ENCODE measurements at places on chromosomes 2 and 18.

DNA sequence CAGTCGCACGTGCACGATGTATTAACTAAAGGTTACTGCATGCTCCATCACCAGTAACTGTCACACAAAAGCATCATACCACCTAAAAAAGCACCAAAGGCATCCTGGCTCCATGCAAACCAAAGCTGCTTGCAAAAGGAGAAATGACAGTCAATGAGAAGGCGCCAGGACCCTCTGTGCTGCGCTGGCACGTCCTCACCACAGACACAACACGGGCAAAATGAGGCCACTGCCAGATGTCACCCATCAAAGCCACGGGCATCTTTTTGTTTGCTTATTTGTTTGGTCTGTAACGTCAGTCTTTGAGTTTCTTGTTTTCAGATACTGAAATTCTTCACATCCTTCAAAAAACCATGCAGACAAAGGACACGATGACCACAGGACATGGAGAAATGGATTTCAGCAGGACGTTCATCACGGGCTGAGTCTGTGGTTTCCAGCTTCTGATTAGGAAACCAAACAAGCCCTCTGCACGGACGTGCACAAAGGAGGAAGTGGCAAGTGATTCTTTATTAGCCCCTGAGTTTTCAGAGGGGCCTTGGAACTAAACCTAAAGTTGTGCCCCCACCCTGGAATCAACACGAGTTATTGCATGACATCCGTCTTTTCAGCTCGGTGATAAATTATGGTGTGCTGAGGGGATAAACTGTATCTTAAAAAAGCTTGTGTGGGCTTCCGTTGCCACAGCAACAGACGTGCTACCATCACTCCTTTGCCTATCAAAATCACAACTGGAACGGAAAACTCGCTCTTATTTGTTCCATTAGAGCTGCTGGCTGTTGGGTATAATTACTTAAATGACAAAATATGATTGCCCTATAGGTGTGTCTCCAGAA lies 181.8 kb downstream of the EIPR1 start:
- no peak for DNase-seq

GRCh38 chr18:47794725-47795433 lies 135.6 kb downstream of the SMAD2 start:
- no peak for DNase-seq

GRCh38 chr2:137644731-137645130 lies 319.5 kb upstream of the HNMT start:
- no peak for DNase-seq

- DNase-seq = no peak
Measured at GRCh38 chr18:25066516-25066915, 285.4 kb downstream of the ZNF521 start.

DNA sequence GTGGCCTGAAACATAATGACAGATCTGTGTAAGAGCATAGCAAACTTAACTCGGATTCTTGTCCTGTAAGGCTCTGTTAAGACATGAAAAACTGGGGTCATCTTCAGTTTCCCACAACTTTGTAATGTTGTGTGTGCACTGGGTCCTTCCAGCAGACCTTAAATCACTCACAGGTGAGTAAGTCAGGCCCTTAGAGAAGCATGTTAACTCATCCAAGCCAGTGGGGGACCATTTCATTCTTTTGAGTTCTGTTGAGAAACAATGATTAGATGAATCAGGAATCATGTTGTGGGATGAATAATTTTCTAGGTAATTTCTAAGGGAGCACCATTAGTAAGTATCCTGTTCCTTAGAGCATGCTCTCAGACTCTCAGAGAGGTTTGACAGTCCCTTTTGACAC lies 167.1 kb downstream of the ESCO1 start:
- no peak for DNase-seq

DNA sequence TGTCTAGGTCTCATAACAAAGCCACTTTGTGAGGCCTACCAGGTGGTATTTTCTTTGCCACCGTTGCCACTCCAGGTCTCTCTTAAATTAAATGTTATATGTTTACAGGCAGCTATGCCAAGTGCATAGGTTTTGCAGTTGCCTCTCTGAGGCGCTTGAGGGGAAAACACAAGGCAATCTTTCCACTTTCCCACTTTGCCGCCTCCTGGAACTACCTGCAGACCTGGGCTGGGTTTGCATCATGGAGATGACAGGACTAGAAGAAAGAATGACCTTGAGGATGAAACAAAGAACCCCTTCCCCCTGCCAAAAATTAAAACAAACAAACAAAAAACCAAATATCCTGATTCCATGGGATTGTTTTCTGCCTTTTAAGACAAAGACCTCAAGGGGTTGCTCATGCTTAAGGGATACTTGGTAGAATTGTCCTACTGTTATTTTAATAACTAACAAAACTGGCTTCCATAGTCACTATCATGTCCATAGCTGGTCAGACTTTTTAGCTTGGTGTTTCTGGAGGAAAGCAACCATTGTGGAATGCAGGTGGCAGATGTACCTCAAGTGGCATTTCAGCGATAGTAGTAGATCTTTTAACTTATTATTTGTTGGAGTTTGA lies 159.9 kb downstream of the PRPF40A start:
- no peak for DNase-seq

DNA sequence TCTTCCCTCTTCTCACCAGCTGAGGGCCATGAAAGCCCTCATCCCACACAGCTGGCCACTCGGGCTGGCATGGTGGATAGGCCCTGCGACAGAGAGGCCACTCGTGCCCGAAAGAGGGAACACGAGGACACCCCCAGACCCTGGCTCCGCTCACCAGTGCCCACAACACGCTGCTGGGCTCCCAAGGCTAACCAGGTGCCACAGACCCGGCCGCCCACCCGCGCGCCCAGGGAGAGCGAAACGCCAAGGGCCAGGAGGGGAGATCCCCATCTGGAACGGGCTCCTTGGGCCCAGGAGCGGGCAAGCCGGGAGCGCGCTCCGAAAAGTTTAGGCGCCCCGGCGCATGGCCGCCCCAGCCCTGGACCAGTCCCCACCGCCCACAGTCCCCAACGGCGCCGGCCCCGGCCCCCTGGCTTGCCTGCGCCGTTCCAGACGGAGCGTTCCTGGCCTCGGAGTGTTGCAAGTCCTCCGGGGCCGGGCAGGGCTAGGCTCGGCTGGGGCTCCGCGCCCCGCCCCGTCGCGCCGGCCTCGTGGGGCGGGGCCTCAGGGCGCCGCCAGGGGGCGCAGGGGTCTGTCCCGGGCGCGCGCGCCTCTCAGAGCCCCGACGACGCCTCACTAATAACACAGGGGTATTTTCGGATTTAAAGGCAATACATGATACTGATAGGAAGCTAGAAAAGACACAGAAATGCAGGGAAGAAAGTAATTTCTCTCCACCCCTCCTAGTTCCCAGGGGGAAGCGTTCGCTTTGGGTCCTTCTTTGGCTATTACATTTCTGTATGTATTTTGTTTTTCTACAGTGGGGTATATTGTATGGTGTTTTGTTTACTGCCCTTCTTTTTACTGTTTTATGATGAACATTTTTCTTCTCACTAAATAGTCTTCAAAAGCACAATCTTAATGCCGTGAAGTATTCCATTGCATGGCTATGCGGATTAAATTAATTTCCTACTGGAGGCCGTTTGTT lies at the start of gene TMBIM1:
Gene TMBIM1 (minus strand): TSS at position 456 of the 967 bp plus-strand sequence. CDS start 10,362 bp downstream, outside the sequence.
- DNase-seq = peak; percentile 82

GRCh38 chr2:100929147-100929546 lies 72.9 kb upstream of the RPL31 start:
- DNase-seq = no peak

DNA sequence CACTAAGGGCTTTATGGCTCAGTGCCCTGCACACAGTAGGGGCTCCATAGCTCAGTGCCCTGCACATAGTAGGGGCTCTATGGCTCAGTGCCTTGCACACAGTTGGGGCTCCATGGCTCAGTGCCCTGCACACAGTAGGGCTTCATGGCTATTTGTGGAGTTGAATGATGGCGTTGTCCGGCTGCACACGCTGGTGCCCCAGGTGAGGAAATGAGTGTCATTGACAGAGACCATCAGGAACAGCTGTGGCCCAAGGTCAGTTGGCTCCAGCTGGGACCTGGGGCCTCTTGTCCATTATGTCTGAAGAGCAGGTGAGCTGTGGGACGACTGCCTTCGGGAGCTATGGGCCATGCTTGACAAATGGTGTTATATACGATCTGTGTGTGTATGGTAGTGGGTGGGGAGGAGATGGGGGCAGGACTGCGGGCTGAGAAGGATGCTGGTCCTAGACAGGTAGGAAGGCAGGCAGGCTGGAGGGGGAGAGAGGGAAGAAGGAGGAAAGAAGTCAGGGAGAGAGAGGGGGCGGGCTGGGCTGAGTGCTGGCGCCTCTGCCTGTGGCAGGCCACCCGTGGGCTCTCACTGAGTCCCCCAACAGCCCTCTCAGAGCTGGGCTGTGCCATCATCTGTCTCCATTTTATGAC lies 130.6 kb downstream of the CLIP4 start:
- DNase-seq = no peak

- DNase-seq = peak; percentile 22
Measured at GRCh38 chr18:25350489-25351251, 1.3 kb downstream of the ZNF521 start.

GRCh38 chr2:105933906-105934305 lies 189.2 kb downstream of the NCK2 start:
- no peak for DNase-seq

DNA sequence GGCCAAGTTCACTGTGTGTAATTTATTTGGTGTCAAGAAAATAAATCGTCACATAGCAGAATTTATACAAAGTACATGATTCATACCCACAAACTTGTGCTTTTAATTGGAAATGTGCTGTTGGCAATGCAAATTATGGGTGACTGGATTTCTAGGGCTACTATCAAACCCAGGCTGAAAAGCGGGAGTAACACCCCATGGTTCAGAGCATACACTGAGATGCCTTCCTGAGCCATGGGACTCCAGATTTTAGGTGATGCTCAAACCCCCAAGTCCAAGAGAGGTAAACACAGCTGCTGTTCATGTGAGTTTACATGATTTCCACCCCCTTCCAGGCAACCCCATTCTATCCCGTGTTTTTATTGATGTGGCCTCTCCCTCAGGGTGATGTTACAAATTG lies 565.9 kb upstream of the ID2 start:
- DNase-seq = no peak

DNA sequence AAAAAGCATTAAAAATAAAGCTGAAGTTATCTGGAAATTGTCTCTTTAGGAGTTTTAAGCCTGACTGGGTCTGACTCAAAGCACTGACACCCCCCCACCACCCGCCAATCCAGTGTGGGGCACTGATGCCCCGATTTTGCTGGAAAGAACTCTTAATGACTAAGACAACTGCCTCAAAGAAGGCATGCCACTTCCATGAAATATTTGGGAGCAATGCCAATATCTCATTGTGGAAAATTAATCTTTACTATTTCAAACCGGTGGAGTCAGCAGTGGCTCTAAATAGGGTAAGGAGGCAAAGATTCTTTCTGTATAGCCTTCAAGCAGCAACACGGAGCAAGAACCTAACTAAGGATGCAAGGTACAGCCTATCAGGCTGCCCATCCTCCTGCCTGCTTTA lies 4.5 kb downstream of the FKBP7 start:
- no peak for DNase-seq

GRCh38 chr2:183093857-183094657 lies 15.5 kb downstream of the DUSP19 start:
- no peak for DNase-seq

GRCh38 chr2:36360063-36360462 lies 4.5 kb downstream of the CRIM1 start:
- no peak for DNase-seq

GRCh38 chr2:56335101-56335500 lies 151.3 kb downstream of the CCDC85A start:
- no peak for DNase-seq

DNA sequence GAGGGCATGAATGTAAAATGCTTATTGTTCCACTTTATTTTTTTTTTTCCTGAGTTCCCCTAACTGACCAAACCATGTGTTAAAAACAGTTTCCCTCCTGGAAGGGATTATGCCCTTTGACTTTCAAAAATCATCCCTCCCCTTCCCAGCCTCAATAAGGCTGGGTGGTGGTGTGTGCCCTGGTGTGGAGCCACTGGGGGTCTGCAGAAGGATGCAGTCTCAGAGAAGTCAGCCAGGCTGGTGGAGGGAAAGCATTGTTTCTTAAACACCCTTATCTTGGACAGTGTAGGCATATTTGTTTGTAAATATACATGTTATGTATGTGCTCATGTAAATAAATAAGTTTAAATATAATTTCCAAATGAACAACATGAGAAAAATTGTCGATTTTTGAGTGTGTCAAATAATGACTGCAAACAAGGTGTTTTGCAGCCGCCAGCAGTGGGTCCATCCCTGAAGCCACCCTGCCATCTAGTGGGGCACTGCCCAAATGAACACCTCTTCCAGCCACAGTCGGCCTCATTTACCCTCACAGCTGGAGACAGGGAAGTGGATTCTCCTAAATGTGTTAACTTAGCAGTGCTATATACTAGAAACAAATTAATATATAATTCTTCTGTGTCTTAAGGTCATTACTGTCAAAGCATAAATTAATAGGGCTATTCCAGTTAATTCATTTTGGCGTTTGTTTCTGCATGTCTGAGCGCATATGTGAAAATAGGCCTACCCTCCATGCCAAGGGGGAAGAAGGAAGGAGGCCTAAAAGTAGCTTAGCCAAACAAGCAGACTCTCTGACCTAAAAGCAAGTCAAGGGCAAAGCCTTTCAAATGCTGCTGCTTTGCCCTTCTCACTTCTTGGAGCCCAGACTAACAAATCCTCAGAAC lies 209.6 kb upstream of the PIK3C3 start:
- DNase-seq = peak; percentile 15

DNA sequence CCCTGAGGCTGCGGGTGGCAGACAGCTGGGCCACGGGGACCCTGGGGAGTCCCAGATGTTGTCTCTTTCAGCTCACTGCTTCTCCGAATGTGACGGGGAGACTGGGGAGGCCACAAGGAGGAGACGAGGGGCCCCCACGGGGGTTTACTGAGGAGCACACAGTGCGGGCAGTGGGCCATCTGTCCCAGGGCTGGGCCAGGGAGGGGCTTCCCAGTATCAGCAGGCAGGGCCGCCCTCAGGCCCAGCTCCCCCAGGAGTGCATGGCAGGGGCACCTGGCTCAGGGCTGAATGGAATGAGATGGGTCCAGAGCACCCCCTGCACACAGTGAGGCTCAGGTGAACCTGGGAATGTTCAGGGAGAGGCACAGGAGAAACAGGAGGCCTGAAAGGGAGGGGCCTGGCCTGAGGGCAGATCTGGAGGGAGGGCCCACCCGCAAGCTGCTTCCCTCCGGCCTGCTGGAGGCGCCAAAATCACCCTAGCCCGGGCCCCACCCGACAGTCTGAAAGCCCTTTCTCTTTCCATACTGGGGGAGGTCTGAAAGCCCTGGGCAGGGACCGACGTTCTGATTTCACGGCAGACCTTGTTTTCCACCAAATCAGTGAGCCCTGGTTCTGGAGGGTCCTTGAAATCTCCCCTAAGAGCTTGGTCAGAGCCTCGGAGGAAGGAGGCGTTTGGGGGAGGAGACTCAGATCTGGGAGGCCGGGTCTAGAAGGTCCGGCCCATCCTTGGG lies 35.5 kb upstream of the PTMA start:
- no peak for DNase-seq

GRCh38 chr2:170929686-170930050 lies 615 bp downstream of the GORASP2 start:
- peak; percentile 60 for DNase-seq

- DNase-seq = peak; percentile 85
Measured at GRCh38 chr2:8408560-8409460, 273.0 kb upstream of the ID2 start.

DNA sequence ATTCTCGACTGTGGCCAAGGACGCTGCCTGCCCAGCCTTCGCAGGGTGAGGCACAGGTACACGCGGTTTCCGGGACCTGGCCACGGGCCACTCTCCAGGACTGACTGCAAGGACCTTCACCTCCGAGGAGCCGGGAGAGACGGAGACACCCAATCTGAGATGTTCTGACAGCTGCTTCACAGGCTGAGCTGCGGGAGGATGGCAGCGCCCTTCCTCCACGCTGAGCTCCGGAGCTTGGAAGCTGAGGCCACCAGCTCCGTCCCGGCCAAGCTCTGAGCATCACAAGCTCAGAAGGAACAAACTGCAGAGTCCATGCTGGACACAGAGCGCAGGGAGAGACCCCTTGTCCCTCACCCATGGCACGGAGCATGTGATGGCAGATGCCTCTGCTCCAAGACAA lies 71.1 kb upstream of the CTDP1 start:
- no peak for DNase-seq
